ENCODE measurements at places on chromosomes 11 and 22.

DNA sequence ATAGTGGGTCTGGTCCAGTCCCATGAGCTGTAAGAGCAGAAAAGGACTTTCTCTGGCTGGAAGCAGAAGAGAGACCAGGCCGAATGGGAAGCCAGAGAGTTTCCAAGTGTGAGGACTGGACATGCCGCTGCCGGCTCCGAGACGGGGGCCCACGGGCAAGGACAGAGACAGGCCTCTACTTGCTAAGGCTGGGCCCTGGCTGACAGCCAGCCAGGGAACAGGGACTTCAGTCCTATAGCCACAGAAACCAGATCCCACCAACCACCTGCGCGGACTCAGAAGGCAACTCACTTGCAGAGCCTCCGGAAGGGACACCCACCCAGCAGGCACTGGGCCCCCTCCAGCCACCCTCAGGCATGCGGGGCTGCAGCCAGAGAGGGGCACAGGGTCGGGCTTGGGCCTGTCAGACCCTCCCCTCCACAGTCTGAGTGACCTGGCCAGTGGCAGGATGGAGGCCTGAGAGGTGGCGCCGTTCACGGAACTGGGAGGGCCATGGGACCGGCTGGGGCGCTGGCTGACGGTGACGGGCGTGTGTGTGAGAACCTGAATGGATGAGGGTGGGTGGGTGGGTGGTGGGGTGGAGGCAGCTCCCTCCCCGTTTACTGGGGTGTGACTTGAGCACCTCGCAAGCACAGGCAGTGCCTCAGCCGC lies 47.8 kb upstream of the A4GALT start:
- no peak for DNase-seq

DNA sequence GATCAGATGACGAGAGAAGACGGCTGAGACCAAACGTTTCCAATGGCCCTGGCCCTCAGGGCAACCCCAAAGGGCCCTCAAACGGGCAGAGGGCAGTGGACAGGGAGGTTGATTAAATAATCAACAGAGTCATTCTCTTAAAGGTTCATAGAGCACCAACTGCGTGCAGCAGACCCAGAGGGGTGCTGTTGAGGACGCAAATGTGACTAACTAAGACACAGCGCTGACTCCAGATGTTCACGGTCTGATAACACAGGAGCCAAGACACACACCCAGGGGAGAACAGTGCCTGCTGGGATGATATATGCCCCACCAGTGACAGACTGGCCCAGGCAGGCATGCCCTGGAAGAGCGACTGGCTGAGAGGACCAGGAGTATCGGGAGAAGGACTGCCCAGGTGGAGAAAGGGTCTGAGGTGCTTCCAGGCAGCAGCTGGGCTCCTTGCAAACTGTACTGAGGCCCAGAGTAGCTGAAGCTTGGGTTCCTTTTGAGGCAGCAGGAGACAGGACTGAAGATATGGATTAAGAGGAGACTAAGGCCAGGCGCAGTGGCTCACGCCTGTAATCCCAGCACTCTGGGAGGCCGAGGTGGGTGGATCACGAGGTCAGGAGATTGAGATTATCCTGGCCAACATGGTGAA lies 7.7 kb downstream of the VWCE start:
- no peak for DNase-seq

- no peak for DNase-seq
Measured at GRCh38 chr22:24759765-24760164, 14.8 kb downstream of the PIWIL3 start.

DNA sequence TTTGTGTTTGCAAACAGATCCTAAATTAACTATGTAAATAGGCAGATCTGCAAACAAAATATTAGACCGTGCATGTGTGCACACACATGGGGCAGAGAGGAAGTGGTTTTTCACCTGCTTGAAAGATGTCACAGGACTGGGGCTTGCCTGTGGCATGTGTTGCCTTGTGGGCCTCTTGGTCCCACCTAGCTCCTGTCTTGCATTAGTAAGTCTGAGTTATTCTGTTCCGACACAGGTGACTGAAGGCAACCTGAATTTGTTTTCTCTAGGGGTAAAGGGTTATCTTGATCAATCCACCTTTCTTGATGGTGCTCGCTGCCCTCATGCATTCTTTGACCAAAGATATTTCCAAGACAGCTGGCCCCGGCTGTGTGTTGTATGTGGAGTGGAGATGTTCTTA lies 667.5 kb downstream of the NTM start:
- no peak for DNase-seq

GRCh38 chr11:6771926-6772893 lies at the start of gene OR2AG2:
Gene OR2AG2, minus strand, starts transcription at chr11:6771976. Its CDS starts 3,019 bp downstream, at chr11:6768957.
- no peak for DNase-seq

GRCh38 chr11:714436-714835 lies 8.4 kb downstream of the EPS8L2 start:
- DNase-seq = no peak
